ENCODE measurements at places on chromosomes 12 and 14.

DNA sequence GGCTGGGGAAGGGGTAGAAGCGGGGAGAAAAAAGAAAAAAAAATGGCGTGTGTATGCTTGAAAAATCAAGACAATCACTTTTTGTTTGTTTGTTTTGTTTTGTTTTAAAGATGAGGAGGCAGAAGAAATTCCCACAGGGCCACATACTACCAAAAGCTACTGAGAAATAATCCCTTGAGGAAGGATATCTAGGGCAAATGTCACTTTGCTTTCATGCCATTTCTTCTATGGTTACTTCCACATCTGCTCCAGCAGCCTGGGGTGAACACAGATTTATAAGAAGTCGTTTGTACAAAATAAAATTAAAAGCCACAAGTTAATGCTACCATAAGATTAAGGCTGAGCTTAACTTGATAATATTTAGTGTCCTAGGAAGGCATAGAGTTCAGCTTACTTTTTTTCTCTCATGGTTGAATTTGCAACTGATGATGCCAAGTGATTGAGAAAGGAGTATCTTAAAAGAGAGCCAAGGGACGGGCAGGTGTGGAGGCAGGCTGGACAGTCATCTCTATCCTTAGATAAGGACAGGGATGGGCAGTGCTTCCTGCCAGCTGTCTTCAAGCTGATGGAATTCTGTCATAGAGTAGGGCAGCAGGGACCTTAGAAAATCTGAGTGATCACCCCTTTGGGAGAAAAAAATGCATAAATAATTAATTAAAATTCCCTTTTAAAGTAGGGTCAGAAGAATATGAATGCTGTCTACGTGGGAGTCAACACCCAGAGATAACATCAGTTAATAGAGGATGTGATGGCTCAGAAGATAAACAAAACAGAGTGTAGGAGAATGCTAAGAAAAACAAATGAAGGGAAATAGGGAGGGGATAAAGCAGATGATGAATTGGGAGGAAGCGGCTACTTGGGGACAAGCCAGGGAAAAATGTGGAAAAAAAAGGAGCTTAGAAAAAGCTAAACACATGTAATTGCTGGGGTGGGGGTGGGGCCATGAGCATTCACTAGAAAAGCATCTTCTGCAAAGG is 57.1 kb downstream of the DYRK2 start:
- DNase-seq = no peak

DNA sequence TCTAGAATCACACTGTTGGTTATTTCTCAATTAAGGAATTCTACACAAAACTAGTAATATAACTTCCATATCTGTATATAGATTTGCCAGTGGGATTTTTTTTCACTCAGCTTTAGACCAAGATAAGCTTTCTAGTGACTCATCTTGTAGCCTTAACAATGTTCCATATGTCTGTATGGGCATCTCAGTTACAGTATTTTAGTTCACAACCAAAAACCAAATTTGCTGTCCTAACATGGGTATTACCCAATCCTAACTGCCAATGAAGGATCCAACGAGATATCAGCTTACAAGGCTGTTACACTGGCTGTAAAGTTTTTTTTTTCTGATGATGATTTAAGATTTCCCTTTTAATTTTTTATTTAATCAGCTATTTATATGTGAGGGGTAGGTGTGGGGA is 31.5 kb upstream of the KRR1 start:
- no peak for DNase-seq

DNA sequence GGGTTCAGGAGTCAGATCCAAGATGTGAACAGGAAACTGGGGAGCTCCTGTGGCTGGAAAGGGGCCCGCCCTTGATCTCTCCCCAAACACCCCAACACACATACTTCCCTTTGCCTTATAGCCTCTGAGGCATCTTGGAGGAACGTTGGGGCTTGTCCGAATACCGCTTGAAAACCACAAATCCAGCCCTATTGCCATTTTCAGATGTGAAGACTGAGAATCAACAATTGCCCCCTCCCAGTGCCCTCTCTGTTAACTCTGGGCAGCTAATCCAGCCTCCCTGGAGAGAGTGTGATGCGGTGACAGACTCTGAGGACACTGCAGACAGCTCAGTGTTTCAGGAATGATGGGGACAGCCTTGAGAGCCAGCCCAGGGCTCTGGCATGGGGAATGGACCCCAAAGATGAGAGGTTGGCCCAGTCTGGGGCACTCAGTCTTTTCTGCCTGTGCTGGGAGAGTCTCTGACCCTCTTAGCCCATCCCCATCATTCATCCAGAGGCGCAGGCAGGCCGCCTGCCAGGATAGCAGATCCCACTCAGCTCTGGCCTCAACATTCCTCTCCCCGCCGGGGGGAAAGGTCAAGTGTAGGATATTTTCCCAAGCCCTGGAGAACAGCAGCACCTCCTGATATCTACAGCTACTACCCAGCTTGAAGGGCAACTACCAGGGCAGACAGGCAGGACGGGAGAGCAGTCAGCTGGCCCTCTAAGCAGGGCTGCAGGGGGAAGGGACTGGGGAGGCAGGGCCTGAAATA is 24.6 kb upstream of the LTBP2 start:
- DNase-seq = no peak

DNA sequence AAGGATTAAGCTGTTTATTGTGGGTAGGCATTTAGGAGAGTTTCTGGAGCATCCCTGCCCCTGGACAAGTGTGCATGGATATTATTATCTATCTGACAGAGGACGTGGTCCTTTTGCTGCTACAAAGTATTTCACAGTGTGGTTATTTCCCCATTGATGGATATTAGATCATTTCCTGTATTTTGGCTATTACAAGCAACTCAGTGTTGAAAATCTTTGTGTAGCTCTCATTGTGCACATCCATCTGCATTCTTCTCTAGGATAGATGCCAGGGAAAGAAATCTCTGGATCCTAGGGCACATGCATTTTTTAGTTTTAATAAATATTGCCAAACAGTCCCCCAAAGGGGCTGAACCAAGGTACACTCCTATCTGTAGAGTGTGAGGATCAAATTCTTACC is 154.3 kb upstream of the SRRM4 start:
- no peak for DNase-seq

- DNase-seq = no peak
These were observed 187.4 kb downstream of the EFCAB11 start for GRCh38 chr14:89767131-89767530.

DNA sequence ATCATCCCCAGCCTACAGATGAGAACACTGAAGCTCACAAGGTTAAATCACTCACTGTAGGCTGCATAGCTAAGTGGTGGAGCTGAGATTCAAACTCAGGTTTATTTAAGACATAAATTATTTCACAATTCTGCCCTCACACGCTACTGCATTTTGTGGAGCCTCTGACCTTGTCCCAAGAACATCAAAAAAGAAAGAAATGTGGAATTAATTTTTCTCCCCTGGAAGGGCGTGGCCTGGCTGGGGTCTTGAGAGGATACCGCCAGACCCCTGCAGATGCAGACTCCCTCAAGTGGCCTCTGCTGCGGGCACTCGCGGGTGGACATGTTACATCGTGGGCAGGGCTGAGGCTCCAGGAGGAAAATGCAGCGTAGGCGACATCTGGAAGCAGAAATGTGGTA is 40.6 kb downstream of the LTBP2 start:
- DNase-seq = no peak

DNA sequence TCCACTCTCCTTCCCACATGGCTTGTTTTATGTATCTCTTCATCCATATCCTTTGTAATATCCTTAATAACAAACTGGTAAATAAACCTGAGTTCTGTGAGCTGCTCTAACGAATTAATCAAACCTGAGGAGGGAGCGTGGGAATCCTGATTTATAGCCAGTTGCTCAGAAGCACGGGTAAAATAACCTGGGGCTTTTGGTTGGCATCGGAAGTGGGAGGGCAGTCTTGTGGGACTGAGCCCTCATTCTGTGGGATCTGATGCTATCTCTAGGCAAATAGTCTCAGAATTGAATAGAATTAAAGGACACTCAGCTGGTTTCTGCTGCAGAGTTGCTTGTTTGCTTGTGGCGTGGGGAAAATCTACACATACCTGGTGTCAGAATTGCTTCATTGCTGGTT is 17.5 kb upstream of the LDHB start:
- DNase-seq = no peak

- no peak for DNase-seq
These were observed 50.5 kb downstream of the B4GALNT3 start for GRCh38 chr12:510071-510825.

DNA sequence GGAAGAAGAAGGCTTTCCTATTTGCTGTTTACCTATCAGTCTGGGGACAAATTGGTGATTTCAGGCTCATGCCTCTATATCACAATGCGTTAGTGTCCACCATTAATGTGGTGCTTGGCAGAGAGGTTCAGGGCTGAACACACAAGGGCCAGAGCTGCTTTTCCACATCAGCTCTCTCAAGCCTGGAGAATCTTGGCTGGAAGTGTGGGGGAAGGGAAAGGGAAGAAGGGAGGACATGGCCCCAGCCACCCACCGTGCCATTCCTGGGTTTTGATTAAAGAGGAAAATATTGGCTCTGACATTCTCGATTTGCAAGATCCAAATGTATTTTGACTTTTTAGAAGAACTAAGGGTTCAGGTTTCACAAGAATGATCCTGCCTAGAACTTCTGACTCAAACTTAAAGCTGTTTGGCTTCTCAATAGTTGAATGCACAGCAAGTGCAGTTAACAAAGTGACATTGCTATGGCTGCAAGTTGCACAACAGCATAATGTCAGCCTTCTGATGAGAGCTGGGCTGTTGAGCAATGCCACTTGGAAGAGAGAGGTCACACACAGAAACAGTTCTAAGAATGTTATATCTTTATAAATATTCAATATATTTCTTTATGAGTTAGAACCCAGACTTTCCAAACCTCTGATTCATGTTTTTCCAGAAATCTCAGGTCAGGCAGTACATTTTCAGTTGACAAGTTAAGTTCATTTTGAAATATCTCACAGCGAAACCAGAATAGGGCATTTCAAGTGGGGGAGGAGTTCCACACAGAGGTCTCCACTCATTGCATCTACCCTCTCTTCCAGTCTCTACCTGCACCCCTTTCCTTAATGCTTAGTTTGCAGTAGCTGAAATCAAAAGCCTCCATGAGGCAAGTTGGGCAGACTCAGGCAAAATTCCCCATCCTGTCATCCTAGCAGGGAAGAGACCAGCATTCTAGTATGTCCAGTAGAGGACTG is 25.3 kb downstream of the IGF1 start:
- no peak for DNase-seq

DNA sequence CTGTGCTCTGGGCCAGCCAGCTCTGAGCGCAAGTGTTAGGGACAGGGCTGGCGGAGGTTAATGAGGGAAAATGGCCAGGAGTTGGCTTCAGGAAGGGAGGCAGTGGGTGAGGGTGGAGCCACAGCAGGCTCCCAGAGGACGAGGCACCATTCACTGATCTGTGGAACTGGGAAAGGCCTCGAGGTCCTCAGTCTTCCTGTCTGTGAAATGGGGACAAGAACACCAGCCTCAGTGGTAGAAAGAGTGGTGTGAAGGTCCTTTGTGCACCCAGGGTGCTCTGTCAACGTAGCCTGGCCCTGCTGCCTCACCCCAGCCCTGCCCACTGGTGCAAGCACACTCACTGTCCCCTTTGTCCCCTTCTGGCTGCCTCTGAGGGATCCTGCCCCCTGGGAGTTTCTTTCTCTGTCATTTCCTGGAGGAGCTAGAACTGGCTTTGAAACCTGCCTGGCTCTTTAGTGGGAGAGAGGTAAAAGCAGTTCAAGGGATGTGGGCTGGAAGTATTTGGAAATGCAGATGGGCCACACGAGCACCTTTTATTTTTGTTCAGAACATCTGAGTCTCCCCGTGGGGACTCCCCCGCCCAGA is 25.0 kb downstream of the SYNDIG1L start:
- no peak for DNase-seq

DNA sequence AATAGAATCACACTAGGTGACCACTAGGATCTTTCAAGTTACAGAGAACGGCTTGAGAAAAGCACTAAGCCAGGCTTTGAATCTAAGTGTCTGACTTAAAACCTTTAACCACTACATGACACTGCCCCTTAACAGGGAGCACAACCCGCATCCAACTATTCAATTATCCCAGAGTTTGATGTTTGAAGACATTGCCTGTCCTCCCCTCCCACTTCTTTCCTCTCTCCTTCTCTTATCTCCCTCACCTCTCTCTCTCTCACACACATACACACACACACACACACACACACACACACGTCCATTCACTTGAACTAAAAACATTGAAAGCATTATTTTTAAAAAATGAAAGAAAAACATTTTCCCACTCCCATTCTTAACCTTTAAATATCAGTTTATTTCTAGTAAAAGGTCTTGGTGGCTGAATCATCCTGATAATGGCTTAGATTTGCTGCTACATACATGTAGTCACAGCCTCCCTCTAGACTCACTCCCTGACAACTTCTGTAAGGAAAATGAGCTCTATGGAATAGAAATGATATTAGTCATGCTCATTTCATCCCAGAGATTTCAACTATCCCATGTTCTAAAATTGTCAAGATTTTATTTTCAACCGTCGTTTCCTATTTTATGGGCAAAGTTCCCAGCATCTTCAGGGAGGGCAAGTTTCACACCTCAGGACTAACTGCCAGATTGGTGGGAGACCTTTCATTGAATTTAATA is 53.5 kb upstream of the RAP1B start:
- DNase-seq = no peak

- DNase-seq = peak; percentile 18
These were observed 19.2 kb downstream of the BLTP3B start for GRCh38 chr12:100123316-100124095.

- DNase-seq = no peak
These were observed 8.7 kb upstream of the A2ML1 start for GRCh38 chr12:8813572-8814357.

GRCh38 chr12:93818488-93819049 is 141.4 kb downstream of the CRADD start:
- DNase-seq = no peak

DNA sequence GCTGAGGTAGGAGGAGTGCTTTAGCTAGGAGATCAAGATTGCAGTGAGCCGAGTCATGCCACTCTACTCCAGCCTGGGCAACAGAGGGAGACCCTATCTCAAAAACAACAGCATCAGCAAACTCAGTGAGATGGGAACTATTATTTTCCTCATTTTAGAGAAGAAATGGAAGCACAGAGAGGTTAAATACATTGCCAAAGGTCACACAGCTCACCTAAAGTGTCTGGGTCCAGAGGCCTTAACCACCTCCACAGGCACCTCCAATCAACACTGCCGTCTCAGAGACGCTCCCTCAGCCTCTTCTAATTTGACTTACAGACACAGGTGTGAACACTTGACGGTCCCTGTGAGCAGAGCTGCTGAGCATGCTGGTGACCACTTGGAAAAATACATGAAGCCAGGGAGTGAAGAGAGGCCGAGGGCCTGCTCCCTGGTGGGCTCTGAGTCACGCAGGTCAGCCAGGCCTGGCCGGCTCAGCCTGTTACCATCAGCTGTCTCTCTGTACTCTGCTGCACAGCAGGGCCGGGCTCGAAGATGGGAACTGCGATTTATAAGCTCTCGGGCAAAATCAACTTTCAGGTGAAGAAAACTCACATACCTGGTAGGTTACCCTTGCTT is 77.5 kb upstream of the RASSF3 start:
- no peak for DNase-seq

GRCh38 chr12:20450591-20451180 is 82.3 kb downstream of the PDE3A start:
- DNase-seq = no peak

DNA sequence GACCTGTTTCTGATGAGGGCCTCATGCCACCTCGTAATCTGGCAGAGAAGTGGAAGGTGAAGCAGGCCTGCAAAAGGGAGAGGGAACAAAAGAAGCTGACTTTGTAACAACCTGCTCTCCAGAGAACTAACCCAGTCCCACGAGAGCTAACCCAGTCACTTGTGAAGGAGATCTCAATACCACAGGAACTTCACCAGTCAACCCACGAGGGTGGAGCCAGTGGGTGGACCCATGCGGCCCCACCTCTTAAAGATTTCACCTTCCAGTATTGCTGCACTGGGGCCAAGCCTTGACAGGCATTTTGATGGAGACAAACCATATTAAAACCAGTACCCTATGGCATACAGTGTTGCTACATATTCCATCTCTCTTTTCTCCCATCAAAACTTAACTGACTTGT is 55.1 kb downstream of the SERPINA10 start:
- no peak for DNase-seq
